ENCODE measurements at places on chromosomes 16 and 17.

- no peak for ATAC-seq
Observed at GRCh38 chr17:81233811-81234505, 4.9 kb downstream of the TEPSIN start.

DNA sequence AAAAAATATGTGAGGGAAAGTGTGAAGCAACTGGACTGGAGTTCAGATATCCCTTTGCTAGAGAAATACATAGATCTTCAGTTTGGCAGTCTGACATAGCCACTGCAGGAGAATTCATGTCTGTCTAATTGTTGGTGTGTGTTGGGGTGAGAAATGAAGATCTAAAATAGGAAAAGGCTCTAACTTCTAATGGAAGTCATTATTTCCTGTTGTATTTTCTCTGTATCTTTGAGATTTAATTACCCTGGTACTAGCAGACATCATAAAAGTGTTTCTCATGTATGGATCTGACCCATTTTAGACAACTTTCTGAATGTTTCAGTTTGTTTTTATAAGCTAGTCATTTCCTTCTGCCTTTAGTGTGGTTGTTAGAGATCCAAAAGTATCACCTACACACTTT lies 128.3 kb downstream of the NLK start:
- no peak for ATAC-seq

DNA sequence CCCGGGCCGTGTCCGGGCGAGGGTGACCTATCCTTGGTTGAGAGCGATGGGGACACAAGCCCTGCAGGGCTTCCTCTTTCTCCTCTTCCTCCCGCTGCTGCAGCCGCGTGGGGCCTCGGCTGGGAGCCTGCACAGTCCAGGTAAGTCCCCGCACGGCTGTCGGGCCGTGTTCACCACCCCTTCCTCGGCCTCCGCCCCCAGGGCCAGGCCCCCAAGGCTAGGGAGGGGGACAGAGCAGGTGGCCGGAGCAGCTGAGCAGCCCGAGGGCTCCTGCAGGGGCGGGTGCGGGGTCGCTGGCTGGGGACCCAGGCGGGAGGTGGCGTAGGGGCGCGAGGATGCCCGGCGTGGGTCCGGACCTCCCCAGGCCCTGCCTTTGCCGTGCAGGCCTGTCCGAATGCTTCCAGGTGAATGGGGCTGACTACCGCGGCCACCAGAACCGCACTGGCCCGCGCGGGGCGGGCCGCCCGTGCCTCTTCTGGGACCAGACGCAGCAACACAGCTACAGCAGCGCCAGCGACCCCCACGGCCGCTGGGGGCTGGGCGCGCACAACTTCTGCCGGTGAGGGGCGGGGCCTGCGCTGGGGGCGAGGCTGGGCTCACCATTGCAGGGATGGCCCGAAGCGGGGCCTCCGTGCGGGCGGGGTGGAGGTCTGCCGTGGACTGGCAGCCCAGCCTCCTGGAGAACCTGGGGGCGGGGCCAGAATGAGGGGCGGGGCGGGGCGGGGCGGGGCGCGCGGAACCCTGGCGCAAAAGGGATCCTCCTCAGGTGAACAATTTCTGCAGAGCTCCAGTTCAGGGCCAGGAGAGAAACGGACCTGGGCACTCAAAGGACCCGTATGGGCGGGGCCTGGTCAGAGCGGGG lies 631 bp downstream of the KREMEN2 start:
- ATAC-seq: peak; percentile 32

DNA sequence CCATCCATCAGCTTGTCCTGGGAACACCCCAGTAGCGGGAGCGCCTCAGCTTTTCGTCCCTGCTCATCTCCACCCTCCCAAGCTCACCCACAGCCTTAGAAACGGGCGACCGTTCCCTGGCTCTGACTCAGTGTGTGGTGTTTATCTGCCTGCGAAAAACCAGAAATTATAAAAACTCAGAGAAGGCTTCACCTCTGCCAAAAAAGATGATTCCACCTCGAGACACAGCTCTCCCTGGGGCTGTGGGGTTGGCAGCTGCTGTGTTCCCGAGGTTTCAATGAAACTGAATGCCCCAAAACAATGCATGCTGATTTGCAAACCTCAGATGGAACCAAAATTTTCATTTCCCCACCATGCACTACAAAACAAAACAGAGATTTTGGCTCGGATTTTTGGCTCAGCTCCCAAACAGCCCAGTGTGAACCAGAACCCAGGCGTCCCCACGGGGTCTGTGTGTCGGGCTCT lies 62.4 kb upstream of the MED9 start:
- no peak for ATAC-seq

DNA sequence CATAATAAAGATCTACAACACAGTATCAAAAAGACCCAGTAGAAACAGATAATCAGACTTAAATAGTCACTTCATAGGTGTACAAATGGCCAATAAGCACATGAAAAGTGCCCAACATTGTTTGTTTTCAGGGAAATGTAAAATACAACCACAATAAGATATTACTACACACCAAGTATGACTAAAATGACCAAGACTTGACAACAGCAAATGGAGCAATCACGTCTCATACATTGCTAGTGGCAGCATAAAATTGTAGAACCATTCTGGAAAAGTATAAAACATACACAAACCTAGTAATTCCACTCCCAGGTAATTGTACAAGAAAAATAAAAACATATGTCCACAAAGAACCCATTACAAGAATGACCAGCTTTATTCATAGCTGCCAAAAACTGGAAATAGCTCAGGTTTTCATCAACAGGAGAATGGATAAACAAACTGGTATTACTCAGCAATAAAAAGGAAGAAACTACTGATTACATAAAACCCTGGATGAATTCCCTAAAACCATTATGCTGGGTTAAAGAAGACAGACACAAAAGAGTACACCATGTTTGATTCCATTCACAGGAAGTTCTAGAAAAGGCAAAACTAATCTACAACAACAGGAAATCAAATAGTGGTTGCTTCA lies 85.6 kb downstream of the TTC19 start:
- ATAC-seq: no peak

- no peak for ATAC-seq
Observed at GRCh38 chr17:77483128-77483598, 342.4 kb downstream of the SEC14L1 start.

- peak; percentile 96 for ATAC-seq
Observed at GRCh38 chr17:42107597-42108576, 4.6 kb downstream of the DHX58 start.

GRCh38 chr17:31394544-31394943 lies 3.1 kb downstream of the RAB11FIP4 start:
- ATAC-seq: peak; percentile 43

DNA sequence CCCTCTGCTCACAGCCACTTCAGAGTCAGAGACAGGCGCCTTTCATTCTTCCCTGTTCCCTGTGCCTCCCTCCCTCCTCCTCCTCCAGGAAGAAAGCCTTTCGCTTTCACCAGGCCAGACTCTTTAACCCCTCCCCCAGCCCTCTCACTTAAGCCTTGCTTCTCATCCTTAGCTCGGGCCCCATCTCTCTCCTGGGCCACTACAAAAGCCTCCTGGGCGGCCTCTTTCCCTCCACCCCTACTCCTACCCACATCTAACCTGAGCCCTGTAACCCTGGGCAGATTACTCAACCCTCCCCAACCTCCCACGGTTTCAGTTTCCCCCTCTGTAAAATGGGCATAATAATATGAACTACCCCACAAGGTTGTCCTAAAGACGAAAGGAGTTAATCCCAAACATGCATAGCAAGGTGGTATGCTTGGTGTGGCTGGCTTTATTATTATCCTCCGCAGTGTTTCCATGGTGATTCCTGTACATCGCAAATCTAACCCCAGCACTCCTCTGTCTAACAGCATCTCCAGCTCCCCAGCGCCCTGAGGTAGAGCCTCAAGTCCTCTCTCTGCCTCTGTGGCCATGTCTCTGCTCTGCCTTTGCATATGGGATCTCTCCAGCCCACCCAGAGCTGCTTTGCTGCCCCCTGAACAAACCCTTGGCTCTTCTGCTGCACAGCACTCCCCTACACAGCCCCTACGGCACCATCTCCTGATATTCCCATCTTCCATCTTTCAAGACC lies 17.7 kb downstream of the PIMREG start:
- no peak for ATAC-seq

DNA sequence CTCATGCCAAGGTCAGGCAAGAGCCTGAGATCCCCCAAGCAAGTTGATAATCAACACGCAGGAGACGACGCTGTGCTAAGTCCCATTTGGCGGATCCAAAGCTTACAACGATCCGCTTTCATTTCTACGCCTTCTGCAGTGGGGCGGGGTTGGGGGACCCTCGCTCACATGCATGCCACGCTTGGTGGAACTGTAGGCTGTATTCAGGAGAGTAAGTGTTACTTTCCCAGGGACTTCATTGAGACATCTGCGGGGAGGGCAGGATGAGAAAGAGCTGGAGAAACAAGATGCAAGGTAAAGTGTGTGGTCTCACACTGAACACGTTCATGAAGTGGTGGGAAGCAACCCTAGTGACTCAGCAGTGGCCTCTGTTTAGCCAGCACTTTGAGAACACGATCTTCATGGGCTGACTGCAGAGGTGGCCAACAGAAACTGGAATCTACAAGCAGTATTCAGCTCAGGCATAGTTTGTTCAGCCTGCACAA lies 100.5 kb downstream of the XYLT1 start:
- ATAC-seq: peak; percentile 64

- no peak for ATAC-seq
Observed at GRCh38 chr17:42814633-42815399, 9.3 kb downstream of the BECN1 start.

DNA sequence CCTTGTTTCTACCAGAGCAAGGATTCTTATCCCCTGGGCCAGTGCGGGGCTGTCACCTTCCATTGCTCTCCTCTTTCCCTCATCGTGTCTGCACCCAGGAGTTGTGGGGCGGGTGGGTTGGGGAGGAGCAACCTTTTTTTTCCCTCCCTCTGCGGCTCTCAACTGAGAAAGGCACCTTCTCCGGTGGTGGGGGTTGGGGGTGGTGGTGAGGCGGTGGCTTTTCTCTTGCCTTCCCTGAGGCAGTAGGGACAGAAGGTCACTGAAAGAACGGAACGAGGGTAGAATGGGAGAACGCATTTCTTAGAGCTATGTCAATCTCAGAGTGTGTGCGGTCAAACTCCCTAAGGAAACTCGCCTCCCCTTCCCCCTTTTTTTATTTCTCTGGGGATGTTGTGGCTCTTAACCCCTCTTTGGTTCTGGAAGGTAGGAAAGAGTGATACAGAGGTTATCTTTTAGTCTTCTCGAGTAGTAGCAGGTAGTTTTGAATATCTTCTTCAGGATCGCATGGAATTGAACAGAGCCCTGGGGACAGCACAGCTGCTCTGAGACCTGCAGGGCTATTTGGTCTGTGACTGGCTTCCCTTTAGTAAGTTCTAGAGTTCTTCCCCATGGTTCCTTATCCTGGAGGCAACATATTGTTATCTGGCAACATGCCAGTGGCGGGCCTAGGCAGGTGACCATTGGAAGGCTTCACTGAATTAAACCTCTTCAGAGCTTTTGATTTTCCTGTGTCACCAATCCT lies 994 bp downstream of the CLTC start:
- ATAC-seq: peak; percentile 0

GRCh38 chr16:1580956-1581355 lies 30.9 kb downstream of the IFT140 start:
- ATAC-seq: no peak

- ATAC-seq: no peak
Observed at GRCh38 chr16:54075446-54075845, 211.1 kb downstream of the IRX3 start.

DNA sequence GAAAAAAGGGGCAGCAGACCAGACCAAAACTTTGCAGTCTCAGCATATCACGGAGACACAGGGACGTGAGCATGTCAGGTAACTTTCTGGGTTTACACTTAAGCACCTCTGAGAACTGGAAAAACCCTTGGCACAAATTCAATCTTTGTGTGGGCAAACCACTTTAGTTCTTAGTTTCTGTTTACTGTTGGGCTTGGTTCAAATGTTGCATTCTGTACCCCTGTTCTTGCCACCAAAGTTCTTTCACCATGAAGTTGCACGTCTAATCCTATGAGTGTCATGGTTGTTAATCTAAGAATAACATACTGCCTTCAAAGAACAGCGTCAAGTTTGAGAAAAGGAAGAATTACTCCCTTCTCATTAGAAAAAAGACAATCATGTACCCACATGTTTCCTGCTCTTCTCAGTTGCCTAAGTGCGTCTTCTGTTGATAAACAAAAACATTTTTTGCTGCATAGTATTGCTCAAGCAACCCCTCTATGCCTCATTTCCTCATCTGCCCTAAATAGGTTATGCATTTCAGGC lies 11.6 kb downstream of the KRT33A start:
- no peak for ATAC-seq

DNA sequence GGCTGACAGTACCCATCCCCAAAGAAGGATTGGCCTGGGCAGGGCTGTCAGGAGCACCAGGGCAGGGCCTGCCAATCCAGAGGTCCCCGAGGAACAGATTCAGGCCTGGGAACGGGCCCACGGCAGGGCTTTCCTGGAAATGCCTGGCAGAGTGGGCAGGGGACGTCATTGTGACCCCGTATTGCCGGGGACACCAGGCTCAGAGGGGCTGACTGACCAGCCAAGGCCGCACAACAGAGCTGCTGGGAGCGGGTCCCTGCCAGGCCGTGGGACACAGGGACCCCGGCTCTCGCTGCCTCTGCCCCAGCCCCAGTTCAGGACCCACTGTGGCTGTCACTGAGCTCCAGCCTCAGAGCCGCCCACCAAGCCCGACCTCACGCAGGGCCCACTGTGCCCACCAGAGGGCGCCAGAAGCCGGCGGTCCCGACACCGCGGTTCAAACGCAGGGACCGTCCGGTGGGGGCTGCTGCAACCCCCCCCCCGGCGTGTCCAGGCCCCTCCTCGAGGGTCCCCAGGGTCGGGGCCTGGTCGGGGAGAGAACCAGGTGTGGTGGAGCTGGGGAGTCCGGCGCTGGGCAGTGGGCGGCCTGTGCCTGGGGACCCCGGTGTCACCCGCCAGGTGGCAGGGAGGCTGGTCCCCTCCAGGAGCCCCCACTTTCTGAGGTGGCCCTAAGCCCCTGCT lies 15.2 kb upstream of the SSTR5 start:
- peak; percentile 14 for ATAC-seq

GRCh38 chr16:1099189-1100083 lies 3.4 kb upstream of the C1QTNF8 start:
- ATAC-seq: no peak

GRCh38 chr16:58077796-58078195 lies 51.4 kb downstream of the CFAP20 start:
- no peak for ATAC-seq

- peak; percentile 100 for ATAC-seq
Observed at GRCh38 chr17:63275318-63275970, 170.7 kb downstream of the CYB561 start.

- peak; percentile 93 for ATAC-seq
Observed at GRCh38 chr17:27379888-27380533, 76.2 kb upstream of the KSR1 start.

- no peak for ATAC-seq
Observed at GRCh38 chr17:78026381-78026780, 67.9 kb downstream of the TNRC6C start.

GRCh38 chr17:16988749-16989229 lies 16.9 kb upstream of the TNFRSF13B start:
- no peak for ATAC-seq
